NB4 (cell line): ENCODE measurements at places on chromosomes 1 and 21.

DNA sequence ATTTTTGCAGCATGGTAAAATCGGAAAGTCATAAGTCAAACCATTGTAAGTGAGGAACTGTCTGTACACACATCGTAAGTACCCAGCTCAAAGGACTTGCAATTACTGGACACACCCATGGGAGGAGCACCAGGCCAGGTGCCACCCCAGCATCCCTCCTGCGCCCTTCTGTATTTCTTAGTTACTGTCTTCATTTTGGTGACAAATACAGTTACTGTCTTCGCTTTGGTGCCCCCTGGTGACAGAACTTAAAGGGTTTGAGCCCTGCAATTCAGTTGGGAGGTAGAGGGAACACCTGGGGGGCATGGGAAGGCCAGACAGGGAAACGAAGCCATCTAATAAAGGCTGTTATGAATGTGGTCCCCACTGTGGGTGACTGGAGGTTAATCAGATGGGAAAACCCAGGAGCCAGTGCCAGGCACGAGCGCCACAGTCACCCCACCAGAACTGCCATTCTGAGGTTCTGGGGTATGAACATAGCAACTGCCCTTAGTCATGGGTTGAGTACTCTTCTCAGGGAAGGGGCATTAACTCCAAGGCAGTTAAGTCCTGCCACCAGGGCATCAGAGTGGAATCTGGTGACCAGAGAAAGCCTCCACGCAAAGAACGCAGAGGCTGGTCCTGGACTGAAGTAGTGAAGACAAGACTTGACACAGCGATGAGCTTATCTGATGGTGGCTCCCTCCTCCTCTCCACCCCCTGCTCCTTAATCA is 612.9 kb downstream of the PTPRU start:
- peak; percentile 44 for DNase-seq

DNA sequence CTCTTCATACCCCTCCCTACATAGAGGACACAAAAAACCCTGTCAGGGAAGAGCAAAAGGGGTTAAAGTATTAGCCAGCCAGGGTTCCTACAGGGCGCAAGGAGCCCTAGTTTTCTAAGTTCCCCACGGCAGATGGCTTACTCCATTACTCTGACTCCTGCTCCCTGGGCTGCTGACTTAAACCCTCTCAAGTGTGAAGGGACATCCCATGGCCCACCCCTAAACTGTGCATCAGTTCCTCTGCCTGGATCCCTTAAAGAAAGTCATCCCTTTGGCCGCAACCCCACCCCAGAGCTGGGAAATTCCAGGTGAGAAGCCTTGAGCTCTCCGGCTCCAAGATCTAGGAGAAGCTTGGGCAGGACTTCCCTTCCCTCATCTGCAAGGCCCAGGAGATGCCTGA is 236.0 kb downstream of the TOMM20 start:
- no peak for DNase-seq

- no peak for DNase-seq
These were observed 38.2 kb downstream of the TRAPPC10 start for GRCh38 chr21:44050276-44050675.

GRCh38 chr1:202192770-202193613 is 607 bp upstream of the LGR6 start:
- DNase-seq: peak; percentile 60
